HS-27A (cell line): ENCODE measurements at places on chromosomes 11 and 22.

DNA sequence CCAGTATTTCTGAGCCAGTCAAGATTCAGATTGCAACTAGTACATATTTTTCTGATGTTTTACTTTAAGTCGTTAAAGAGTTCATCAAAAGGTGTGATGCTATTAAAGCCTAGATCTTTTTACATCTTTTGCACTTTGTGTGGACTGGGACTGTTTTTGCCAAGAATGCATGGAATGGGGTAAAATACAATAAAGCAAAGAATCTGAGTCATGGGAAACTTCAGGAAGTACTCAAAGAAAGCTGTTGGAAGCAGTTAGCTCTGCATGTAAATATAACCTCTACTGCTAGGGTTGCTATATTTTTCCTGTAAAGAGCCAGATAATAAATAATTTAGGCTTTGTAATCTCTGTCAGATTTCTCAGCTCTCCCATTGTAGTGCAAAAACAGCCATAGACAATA is 20.9 kb downstream of the ATXN10 start:
- DNase-seq = no peak

DNA sequence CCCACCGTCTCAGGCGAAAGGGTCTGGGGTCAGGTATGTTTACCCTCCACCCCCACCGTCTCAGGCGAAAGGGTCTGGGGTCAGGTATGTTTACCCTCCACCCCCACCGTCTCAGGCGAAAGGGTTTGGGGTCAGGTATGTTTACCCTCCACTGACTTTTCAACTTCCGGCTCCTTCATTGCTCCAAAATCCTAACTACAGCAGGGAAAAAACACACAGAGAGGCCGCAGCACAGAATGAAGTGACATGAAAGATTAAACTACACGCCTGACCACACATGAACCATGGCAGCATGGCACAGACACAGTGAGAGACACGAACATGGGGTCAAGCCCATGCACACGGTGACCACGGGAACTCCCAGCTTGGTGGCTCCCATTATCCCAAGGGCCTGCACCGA is 634.9 kb upstream of the B3GAT1 start:
- no peak for DNase-seq

GRCh38 chr11:64379817-64380709 is 21.1 kb downstream of the RPS6KA4 start:
- DNase-seq = no peak

DNA sequence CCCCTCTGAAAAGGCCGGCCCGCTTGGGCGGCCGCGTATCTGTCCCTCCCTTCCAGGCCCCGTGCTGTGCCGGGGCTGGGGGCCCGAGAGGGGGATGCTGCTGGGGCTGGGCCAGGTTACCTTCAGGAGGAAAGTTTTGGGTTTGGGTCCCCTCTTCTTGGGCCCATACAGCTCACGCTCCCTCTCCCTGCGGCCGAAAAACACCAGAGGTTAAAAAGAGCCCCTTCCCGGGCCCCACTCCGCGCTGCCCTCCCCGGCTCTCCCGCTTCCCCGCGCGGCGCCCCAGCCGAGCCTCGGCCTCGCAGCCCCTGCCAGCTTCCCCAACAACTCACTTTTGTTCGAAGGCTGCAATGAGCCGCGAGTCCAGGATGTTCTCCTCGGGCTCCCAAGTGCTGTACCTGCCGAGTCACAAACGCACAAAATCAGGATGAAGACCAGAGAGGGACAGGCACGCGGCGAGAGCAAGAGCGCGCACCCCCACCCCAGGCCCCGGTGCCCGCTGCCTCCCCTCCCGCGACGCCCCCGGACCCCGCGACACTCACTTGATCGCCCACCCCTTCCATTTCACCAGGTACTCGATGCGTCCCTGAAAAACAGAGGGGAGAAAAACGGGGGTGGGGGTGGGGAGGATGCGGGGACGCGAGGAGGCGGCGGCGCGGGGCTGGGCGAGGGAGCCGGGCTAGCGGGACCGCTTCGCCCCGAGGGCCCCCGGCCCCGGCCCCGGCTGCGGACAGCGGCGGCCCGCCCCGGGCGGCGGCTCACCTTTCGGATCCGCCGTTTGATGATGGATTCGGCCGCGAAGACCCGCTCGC is 450 bp downstream of the CBX6 start:
- no peak for DNase-seq

DNA sequence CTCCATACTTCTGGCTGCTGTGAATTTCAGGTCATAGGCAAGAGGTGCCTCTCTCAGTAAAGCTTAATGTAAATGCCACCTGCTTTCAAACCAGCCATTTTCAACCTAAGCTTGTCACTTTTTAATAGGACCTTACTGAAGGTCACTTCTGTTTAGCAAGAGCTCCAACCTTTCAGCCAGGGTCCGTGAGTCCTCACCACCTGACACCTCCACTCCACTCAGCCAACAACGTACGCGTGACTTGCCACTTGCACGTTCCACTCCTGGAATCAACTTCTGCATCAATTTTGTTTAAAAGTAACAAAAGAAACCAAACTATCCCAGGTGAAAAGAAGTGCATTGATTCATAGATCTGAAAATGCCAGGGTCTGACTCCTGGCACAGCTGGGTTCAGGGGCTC is 114.4 kb downstream of the TRIM29 start:
- DNase-seq = no peak

- no peak for DNase-seq
Measured at GRCh38 chr22:50660306-50660705, 12.3 kb upstream of the SHANK3 start.

- DNase-seq = peak; percentile 50
Measured at GRCh38 chr22:45318168-45318557, 8.4 kb downstream of the FAM118A start.

- DNase-seq = peak; percentile 26
Measured at GRCh38 chr11:124285610-124286344, 28.0 kb downstream of the OR8D1 start.

- no peak for DNase-seq
Measured at GRCh38 chr11:64232967-64233315, 1.4 kb upstream of the VEGFB start.

DNA sequence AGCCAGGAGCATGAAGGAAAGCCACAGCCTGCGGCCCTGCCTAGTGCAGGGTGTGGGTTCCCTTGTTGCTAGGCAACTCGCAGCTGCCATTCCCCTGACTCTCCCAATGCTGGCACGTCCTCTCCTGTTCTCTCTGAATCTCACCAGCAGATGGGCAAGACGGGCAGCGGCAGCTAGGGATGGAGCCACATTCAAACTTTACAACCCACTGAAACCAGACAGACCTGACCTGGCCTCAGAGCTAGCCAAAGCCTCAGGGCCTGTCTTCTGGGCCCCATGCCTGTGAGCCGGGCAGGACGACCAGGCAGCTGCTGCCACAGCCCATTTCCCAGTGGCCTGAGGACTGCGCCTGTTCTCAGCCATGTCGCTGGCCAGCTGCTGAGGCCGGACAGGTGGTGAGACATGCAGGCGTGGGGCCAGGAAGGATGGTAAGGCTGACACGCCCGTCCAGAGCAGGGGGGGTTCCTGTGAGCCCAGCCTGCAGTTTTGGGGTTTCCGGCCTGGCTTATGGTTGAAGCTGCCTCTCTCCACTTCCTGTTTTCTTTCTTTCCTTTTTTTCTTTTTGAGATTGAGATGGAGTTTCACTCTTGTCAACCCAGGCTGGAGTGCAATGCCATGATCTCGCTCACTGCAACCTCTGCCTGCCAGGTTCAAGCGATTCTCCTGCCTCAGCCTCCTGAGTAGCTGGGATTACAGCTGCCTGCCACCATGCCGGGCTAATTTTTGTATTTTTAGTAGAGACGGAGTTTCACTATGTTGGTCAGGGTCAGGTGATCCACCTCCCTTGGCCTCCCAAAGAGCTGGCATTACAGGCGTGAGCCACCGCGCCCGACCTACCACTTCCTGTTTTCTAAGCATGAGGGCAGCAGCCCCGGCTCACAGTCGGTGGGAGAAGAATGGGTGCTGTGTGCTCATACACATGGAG is 4.1 kb downstream of the SUN2 start:
- DNase-seq = no peak

- no peak for DNase-seq
Measured at GRCh38 chr11:83409891-83410290, 123.7 kb upstream of the CCDC90B start.

- no peak for DNase-seq
Measured at GRCh38 chr11:76251226-76251575, 44.9 kb upstream of the WNT11 start.

DNA sequence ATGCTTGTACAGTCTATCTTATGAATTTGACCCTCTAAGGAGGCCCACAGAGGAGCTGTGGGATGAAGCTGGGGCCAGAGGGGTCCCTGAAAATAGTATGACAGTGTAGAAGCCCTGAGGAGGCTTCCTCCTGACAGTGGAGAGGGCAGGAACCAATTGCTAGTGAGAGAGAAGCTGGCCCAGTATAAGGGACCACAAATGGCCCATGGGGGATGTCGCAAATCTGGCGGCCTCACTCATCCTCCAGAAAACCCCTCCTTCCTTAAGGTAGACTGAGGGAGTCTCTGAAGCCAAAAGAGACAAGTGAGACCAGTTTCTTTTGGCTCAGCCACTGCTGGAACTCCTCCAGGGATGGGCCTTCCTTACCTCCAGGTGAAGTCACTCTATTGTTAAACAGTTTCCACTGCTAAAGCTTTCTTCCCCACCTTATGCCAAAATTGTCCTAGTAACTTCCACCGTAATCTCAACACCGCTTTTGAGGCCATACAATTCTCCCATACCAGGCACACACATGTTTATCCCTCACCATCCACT is 17.8 kb upstream of the CASTOR1 start:
- DNase-seq = no peak

DNA sequence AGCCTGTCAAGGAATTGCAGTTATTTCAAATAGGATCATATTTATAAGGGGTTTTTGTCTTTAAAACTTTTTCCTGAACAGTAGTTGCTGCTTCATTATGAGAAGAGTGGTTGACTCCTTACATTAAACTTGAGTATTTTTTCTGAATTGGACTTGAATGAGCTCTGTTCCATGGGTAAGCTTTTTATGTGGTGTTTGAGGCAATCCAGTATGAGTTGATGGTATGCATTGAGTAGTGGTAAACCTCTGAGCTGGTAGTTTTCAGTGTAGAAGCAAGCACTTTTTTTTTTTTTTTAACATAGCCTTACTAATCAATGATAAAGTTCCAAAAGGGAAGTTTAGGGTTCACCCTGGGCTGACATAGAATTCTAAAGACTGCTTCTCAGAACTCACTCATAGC is 3.4 kb downstream of the KMT2A start:
- no peak for DNase-seq
